ENCODE measurements at places on chromosomes 4 and X. TPM values are rescaled to one million over a fixed set of nuclear protein-coding genes. Genes with fewer than 3 reads are reported as not detected.

GAGE12J gene
- not detected for total RNA-seq

TMEM150C gene
- 0.77 TPM for total RNA-seq

TKTL2 gene
- total RNA-seq, result not detected

PRICKLE3 gene
- 14.4 TPM for total RNA-seq

HTT gene
- total RNA-seq, result 13.2 TPM

Measured in A549 treated with Hydrocortisone at 1 μM for 4 hours (cell line).